ENCODE measurements at places on chromosomes 2 and 18.

DNA sequence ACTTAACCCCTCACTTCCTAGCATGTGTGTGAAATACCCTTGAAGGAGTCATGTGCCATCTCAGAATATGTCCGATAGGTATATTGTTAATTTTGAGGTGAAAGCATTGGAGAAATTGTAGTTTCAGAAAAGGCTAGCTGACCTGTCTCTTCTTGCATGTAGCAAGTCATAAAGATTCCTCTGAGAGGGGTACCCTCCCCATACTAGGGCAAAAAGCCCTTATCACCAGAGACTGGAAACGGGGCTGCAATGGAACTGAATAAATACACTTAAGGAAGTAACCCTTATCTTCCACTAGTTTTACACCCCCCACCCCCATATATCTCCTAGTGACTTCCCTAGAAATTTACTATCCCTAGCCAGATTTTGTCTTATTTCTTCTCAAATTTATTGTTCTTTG, 1.8 kb upstream of the SF3B6 start:
- no peak for DNase-seq

DNA sequence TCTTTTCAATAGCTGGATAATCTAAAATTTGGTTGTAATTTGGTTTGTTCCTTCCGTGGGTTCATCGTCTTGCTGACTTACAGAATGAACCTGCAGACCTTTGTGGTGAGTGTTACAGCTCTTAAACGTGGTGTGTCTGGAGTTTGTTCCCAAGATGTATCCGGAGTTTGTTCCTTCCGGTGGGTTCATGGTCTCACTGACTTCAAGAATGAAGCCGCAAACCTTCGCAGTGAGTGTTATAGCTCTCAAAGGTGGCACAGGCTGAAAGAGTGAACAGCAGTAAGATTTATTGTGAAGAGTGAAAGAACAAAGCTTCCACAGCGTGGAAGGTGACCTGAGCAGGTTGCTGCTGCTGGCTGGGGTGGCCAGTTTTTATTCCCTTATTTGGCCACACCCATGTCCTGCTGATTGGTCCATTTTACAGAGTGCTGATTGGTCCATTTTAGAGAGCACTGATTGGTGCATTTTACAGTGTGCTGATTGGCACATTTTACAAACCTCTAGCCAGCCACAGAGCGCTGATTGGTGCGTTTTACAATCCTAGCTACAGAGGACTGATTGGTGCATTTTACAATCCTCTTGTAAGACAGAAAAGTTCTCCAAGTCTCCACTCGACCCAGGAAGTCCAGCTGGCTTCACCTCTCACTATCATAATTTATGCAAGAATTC, 16.6 kb downstream of the RALB start:
- no peak for DNase-seq

GRCh38 chr2:20650393-20650876, 463 bp downstream of the HS1BP3 start:
- DNase-seq = no peak

GRCh38 chr18:13481820-13482617, 244.3 kb downstream of the FAM210A start:
- no peak for DNase-seq

DNA sequence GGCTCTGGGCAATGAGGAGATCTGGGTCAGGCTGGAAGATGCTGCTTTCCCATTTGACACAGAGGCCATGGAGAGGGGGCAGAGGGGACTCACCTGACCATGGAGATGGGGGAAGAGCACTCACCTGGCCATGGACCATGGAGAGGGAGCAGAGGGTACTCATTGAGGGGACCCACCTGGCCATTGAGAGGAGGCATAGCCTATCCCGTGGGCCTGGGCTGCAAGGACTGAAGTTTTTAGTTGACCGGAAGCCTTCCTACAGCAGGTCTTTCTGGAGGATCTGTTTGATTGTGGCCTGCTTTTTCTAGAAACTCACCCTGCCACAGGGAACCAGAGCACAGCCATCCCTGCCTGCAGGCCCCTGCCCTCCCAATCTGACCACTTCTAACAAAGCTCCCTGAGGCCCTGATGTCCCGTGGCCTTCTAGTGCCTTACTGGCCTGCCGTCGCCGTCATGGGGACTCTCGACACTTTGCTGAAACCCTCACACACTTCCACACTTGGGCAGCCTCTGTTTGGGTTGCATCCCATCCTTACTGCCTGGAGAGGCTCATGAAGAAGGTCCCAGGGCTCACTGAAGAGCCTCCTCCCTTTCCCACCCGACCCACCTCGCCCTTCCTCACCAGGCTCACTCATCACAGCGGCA, 5.1 kb upstream of the PROM2 start:
- DNase-seq = no peak

- no peak for DNase-seq
Observed at GRCh38 chr2:169752752-169753151, 19.1 kb downstream of the KLHL23 start.

DNA sequence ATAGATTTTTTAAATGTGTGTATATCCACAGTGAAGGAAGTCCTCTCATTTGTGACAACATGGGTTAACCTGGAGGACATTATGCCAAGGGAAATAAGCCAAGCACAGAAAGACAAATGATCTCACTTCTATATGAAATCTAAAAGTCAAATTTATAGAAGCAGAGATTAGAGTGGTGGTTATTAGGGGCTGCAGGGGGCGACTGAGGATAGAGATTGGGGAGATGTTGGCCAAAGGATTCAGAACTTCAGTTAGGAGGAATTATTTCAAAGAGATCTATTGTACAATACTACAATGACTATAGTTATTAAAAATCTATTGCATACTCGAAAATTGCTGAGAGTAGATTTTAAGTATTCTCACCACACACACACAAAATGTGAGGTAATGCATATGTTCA, 252.4 kb upstream of the SLC39A10 start:
- no peak for DNase-seq

GRCh38 chr2:118049816-118050140, 35.9 kb upstream of the CCDC93 start:
- no peak for DNase-seq

- no peak for DNase-seq
Observed at GRCh38 chr2:240529344-240529999, 28.3 kb downstream of the ANKMY1 start.

All from stimulated activated CD8-positive, alpha-beta memory T cell treated with anti-CD3 and anti-CD28 coated beads, Interleukin-15, amount 100 ng/mL, for 24 hours (primary cell).